ENCODE measurements at places on chromosomes 7 and 10.

GRCh38 chr7:128102490-128103291 lies 71.5 kb upstream of the LRRC4 start:
- DNase-seq, result no peak

GRCh38 chr10:5830629-5831445 lies 17.6 kb upstream of the GDI2 start:
- DNase-seq, result no peak

- DNase-seq, result no peak
Observed at GRCh38 chr7:84236398-84236797, 41.8 kb upstream of the SEMA3A start.

DNA sequence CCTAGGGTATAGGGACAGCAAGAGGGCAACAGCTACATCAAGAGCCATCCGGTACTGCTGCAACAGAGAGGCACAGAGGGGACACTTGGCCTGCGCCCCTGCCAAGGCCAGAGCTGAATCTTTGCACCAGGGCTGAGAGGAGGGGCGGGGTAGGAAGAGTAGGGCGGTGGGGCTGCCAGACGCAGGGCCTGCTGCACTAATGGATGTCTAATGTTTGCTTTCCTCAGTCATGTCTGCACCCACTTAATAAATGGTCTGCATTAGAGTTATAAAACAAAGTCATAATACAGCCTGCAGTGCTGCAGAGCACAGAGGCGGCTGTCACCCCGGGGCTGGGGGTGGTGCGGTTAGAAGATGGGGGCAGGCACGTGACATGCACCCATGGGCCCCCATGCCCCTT lies 42.2 kb upstream of the SLC29A3 start:
- DNase-seq, result no peak

DNA sequence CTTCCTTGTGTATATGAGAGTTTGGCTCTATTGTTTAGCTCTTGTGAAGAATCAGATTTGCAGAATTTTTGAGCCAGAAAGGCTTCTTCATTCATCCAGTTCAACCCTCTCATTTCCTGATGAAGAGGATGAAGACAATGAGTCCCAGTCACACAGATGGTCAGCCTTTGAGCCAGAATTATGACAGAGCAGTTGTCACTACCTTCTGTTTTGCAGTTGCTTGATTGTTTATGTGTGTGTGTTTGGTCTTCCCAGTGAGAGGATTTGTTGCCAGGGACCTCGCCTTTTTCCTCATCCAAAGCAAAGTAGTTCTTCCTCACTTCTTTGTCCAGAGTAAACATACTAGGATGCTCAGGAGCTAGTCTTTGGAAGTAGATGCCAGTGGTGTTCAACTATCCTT lies 15.6 kb downstream of the MDFIC start:
- DNase-seq, result no peak

DNA sequence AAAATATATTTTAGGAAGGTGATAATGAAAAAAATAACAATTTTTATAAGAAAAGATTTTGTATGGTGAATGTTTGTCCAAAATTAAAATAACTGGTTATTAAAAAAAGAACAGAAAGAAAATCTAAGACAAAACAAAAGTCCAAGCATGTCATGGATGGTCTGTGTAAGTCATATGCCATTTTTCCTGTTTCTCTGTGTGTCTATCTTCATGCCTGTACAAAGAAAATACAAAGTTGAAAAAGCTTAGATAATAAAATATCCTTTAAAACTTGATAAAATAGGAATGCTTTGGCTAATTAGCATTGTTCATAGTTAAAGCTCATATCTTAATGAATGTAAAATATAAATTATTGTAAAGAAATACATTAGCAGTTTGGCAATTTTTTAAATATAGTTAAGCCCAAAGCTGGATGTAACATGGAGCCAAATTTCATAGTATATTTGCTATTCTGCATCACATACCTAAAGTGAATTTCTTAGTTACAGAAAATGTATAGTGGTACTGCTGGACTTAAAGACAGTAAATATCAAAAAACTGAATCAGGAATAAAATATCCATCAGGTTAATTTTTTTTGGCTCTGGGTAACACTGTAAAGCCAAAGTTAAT lies 661.1 kb downstream of the PCDH15 start:
- DNase-seq, result no peak

GRCh38 chr10:31838065-31838464 lies 90.6 kb downstream of the ARHGAP12 start:
- DNase-seq, result no peak
